Right lung (tissue), 10 donors: ENCODE measurements at places on chromosomes 5 and 9. TPM values are rescaled to one million over a fixed set of nuclear protein-coding genes. Genes with fewer than 3 reads are reported as not detected.

Gene EPB41L4B
- polyA plus RNA-seq = 13.0 TPM

Gene CORO2A
- 8.1 TPM for polyA plus RNA-seq

Gene AGXT2
- polyA plus RNA-seq = not detected

Gene SLC6A19
- not detected for polyA plus RNA-seq

Gene IRGM
- 0.94 TPM for polyA plus RNA-seq

Gene MPDZ
- 67.5 TPM for polyA plus RNA-seq

Gene PRRC1
- 80.9 TPM for polyA plus RNA-seq

Gene ADAMTS16
- polyA plus RNA-seq = 1.1 TPM

Gene REXO4
- polyA plus RNA-seq = 27.7 TPM

Gene GPR150
- polyA plus RNA-seq = not detected

Gene STARD4
- 49.1 TPM for polyA plus RNA-seq

Gene PGM5
- polyA plus RNA-seq = 47.4 TPM

Gene CDX1
- polyA plus RNA-seq = 0.13 TPM

Gene WDR41
- 61.1 TPM for polyA plus RNA-seq

Gene TBCA
- polyA plus RNA-seq = 269 TPM

Gene ATOX1
- polyA plus RNA-seq = 75.1 TPM

Gene SNCB
- polyA plus RNA-seq = 0.45 TPM

Gene TPPP
- 7.3 TPM for polyA plus RNA-seq

Gene PRSS3
- 0.29 TPM for polyA plus RNA-seq

Gene PHF24
- polyA plus RNA-seq = 0.81 TPM

Gene PARP8
- polyA plus RNA-seq = 15.0 TPM

Gene POLR3G
- 4.9 TPM for polyA plus RNA-seq

Gene CCL28
- polyA plus RNA-seq = 0.42 TPM

Gene NPR3
- 30.1 TPM for polyA plus RNA-seq

Gene SLC9A3
- polyA plus RNA-seq = 3.7 TPM

Gene PALM2AKAP2
- polyA plus RNA-seq = 17.7 TPM

Gene RNF183
- 0.63 TPM for polyA plus RNA-seq

Gene DEPDC1B
- polyA plus RNA-seq = 25.1 TPM

Gene GMCL2
- polyA plus RNA-seq = not detected

Gene NR6A1
- polyA plus RNA-seq = 2.5 TPM

Gene POU5F2
- polyA plus RNA-seq = not detected

Gene ADGRD2
- 0.13 TPM for polyA plus RNA-seq

Gene INSL6
- polyA plus RNA-seq = 0.61 TPM

Gene CNTFR
- polyA plus RNA-seq = 32.7 TPM
